ENCODE measurements at places on chromosomes 12 and 14.

DNA sequence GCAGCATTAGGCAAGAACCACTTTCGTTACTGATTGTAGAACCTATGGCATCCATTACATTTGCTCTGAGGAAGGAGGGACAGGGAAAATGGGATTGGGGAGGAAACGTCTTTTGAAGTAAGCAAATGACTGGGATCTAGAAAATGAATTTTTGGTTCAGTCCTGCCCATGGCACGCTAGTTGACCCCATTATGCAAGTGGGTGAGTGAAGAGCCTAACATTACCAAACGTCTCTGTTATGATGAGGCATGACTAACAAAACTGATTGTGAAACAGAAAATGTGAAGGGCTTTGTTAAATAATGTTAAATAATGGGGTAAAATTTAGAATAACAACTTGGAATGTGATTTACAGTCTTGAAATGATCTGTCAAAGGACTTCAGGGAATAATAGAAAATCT lies 38.9 kb downstream of the CPSF2 start:
- DNase-seq, result no peak

GRCh38 chr14:81427348-81428058 lies 27.4 kb upstream of the STON2 start:
- peak; percentile 8 for DNase-seq

DNA sequence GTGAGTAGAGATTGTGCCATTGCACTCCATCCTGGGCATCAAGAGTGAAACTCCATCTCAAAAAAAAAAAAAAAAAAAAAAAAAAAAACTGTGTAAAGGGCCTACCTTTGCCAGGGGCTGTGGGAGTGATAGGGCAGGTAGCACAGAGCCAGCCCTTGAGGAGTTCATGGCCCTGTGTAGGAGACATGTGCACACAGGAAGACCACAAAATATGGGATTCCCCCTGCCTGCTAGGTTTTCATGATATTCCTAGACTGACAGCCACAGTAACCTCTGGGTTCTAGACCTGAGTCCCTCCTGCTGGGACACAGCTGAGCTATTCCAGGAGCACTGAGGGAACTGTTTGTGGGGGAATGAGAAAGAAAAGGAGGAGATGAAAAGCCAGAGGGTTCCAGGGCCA lies 8.3 kb upstream of the SPTSSA start:
- no peak for DNase-seq

- no peak for DNase-seq
Measured at GRCh38 chr12:52579468-52580465, 6.1 kb upstream of the KRT74 start.

- peak; percentile 88 for DNase-seq
Measured at GRCh38 chr14:24224618-24225071, 7.5 kb downstream of the NEDD8 start.

- DNase-seq, result no peak
Measured at GRCh38 chr12:114684870-114685273, 897 bp upstream of the TBX3 start.

DNA sequence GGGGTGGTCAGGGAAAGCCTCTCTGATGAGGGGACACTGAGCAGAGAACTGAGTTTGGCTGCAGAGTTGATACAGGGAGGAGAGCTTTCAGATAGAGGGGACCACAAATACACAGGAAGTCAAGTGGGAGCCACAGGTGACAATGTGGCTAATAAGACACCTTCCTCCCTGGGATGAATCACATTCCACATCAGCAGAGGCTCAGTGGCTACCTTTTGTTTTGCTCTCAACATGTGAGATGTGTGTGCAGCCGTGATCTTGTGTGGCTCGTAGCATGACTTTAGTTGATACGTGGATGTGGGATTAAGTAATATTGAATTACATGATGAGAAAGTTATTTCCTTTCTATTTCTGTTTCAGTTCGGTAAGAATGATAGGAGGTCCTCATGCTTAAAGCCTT lies 7.5 kb downstream of the CRADD start:
- DNase-seq, result no peak

- DNase-seq, result no peak
Measured at GRCh38 chr12:115407036-115407435, 723.1 kb upstream of the TBX3 start.

GRCh38 chr12:25433024-25433423 lies 120.1 kb downstream of the LMNTD1 start:
- no peak for DNase-seq

GRCh38 chr12:95658386-95658785 lies 107.1 kb upstream of the USP44 start:
- DNase-seq, result no peak

DNA sequence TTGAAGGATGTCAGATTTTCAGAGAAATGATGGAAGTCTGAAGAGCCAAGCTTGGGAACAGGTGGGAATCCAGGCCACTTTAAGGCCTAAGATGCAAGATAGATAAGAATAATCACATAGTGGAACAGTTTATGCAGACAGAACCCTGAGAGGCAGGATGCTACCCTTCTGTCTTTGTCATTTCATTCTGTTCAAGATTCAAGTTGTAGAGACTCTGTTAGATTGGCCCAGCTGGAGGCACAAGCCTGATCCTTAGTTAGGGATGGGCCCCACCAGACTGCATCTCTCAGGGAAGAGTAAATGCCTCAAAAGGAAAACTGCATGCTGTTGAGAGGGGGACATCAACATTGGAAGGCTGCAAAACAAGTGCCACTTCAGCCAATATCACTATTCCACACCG lies 287.0 kb downstream of the PCNX1 start:
- DNase-seq, result no peak

DNA sequence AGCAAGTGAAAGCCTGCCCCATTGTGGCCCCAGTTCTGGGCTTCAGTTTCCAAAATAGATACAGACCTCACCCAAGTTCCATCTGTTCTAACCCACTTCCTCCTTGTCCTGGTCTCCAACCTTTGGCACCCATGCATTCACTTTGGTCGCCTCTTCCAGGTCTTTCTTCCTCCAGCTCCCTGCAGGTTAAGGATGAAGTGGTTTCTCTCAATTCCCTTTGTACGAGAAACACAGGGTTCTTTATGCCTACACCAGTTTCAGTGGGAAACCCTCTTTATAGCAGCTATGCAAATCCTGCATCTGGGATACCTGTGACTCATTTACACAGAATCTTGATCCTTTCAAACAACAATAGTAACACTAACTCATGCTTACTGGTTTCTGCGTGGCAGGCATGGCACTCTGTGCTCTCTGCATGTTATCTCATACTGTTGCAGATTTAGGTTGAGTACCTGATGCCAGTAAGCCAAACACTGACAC lies 110.6 kb upstream of the AMIGO2 start:
- DNase-seq, result no peak

- DNase-seq, result no peak
Measured at GRCh38 chr12:22551624-22552023, 7.3 kb upstream of the C2CD5 start.

GRCh38 chr12:93657071-93657470 lies 20.1 kb upstream of the CRADD start:
- peak; percentile 74 for DNase-seq

- peak; percentile 53 for DNase-seq
Measured at GRCh38 chr12:43094886-43095575, 457.0 kb downstream of the ADAMTS20 start.

DNA sequence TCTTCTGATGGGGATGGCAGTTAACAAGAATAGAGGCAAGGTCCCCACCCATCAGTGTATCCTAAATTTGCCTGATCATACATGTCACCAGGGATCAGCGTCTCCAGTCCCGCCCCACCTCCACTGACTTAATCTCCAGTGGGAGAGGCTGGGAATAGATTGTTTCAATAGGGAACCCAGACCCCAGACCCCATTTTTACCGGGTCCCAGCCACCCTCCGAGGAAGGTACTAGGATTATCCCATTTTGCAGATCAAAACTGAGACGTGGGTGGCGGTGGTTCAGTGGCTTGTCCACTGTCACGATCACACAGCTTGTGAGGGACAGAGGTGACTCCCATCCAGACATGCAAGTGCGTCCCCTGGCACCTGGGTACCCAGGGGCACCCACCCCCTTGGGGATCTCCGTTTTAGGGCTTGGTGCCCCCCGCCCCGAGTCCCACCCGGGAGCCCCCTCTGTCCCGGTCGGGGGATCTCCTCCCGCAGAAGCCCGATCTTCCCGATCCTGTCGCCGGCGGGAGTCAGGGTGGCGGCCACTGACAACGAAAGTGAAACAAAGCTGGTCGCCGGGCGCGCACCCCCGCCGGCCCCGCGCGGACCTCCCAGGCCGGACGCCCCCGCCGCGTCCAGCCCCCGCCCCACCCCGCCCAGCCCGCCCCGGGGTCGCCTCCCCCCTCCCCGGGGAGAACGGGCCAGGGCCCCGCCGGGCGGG lies 523 bp downstream of the WSB2 start:
- no peak for DNase-seq

DNA sequence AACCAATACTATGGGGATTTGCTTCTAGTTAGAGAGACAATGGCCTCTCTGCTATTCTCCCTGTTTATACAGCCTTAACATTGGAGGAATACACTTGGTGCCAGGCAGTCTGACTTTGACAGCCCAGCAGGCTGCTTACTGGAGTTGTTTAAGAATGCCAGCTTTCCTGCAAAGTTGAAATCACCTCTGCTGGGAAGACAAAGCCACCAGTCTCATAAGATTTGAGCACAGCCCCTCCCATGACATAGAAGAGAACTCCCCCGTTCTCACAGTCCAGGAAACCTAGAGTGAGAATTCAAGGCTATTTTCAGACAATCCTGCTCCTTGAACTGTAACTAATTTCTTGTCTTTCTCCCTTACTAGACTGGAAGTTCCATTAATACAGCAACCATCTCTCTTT lies 21.1 kb upstream of the CATSPERB start:
- no peak for DNase-seq

- no peak for DNase-seq
Measured at GRCh38 chr12:74490390-74491064, 47.1 kb upstream of the ATXN7L3B start.

DNA sequence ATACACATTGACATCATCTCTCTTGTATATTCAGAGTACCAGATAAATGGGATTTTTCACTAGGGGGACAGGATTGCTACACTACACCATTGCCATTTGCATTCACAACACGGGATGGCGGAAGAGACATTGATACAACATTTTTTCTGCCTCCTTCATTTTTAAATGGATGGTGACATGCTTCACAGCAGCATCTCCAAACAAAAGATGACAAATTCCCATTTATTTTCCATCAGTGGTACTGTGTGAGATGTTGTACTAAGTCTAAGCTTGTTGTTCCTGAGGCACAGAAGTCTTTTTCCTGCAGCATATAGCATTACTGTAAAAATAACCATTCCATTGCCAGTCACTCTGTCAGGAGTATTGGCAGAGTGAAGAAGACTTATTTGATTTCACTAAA lies 912.7 kb downstream of the NRXN3 start:
- no peak for DNase-seq

DNA sequence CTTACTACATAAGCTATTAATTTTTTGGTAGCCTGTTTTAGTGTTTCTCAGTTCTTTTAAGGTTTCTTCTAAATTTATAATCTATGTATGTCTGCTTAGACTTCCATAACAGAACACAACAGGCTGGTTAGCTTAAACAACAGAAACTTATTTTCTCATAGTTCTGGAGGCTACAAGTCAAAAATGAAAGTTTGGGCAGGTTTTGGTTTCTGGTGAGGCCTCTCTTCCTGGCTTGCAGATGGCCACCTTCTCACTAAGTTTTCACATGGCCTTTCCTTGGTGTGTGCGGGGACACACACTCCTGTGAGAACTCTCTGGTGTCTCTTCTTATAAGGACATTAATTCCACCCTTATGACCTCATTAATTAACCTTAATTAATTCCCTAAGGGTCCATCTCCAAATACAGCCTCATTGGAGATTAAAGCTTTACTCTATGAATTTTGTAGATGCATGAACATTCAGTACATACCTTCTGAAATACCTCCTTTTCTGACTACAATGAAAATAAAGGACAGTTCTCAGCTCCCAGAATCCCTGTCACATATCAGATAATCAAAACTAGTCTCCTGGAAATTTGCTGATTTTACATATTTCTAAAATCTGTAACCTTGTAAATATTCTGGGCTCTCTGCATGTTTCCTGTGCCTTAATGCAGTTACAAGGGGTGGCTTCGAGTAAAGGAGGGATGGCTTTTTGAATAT lies 23.2 kb upstream of the BMAL2 start:
- DNase-seq, result no peak

- no peak for DNase-seq
Measured at GRCh38 chr12:44193281-44193680, 357.4 kb downstream of the TMEM117 start.

DNA sequence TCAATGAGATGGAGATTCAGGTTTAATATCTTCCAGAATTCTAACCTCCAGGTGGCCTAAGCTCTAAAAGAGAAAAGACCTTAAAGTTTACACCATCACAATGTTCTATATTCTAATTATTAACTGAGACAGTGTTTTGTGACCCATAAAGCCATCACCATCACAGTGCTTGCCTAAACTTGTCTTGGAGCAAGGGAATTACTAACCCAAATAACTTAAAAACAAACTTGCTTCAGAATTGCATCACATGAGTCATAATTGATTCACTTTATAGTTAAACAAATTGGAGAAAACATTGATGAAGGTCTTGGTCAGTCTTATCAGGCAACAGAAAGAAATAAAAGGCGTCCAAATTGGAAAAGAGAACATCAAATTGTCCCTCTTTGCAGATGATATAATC lies 54.5 kb upstream of the ALG10 start:
- DNase-seq, result no peak

- no peak for DNase-seq
Measured at GRCh38 chr12:13170892-13171490, 25.5 kb upstream of the EMP1 start.

GRCh38 chr14:78479127-78479780 lies 309.1 kb downstream of the NRXN3 start:
- DNase-seq, result no peak

GRCh38 chr12:46207644-46208043 lies 61.2 kb downstream of the SLC38A1 start:
- no peak for DNase-seq

- peak; percentile 20 for DNase-seq
Measured at GRCh38 chr14:82855912-82856391, 1322.3 kb upstream of the SEL1L start.

DNA sequence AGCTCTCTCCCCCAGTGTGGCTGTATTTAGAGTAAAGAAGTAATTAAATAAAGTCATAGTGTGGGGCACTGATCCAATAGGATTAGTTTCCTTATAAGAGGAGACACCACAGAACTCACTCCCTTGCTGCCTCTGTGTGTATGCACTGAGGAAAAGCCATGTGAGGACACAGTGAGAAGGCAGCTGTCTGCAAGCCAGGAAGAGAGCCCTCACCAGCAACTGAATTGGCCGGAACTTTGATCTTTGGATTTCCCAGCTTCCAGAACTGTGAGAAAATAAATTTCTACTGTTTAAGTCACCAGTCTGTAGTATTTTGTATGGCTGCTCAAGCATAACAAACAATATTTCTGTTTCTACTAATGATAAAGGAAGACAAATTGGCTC lies 368.7 kb upstream of the PRICKLE1 start:
- no peak for DNase-seq

DNA sequence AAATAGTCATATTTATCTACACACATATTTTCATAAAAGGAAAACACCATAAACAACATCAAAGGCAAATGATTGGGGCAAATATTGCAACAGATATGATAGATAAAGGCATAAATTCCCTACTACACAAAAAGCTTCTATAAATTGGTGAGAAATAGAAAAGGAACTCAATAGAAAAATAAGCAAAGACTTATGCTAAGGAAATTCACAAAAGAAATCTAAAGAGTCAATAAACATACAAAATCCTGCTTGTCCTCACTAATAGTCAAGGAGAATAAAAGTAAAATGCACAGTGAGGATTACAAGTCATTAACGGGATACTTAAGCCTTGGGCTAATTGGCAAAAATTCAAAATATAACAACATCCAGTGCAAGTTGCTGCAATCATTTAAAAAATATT lies 30.3 kb downstream of the CCDC59 start:
- no peak for DNase-seq
